ENCODE measurements at places on chromosomes 2 and 18.

DNA sequence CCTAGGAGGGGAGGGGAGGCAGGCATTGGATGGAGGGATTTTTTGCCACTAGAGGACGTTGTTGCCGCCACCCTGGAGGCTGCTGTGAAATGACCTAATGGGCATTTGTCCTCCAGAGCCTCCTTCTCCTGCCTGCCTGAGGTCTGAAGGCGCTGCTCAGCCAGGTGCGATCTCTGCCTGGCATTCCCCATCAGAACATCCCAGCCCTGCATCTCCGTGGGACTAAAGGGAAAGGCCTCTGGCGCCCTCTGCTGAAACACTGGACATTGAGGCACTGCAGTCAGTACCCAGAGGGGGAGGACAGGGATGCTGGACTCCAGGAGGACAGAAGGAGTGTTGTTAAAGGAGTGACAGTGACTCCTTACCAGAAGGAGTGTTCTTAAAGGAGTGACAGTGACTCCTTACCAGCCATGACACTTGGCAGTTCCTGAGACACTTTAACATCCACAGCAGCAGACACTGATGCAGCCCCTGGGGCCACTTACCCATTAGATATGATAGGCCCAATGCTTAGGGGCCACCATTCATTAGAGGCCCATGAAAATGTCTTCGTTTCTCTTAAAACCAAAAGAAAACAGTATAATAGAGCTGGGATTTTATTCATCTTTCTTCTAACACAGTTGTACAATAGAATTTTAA, 17.0 kb downstream of the THNSL2 start:
- no peak for DNase-seq

DNA sequence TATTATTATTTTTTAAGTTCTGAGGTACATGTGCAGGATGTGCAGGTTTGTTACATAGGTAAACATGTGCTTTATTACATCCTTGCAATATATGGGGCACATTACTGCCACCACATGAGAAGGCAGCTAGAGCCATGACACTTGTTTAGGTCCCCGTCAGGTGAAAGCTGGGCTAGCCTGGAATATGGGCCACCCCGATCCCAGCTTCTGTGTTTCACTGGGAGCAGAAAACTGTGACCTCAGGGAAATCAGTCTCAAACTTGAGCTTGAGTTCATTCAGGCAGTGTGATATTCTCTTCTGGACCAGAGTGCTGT, 176.9 kb downstream of the PIK3C3 start:
- DNase-seq, result no peak

GRCh38 chr2:237833546-237833945, 25.9 kb upstream of the RAMP1 start:
- no peak for DNase-seq

DNA sequence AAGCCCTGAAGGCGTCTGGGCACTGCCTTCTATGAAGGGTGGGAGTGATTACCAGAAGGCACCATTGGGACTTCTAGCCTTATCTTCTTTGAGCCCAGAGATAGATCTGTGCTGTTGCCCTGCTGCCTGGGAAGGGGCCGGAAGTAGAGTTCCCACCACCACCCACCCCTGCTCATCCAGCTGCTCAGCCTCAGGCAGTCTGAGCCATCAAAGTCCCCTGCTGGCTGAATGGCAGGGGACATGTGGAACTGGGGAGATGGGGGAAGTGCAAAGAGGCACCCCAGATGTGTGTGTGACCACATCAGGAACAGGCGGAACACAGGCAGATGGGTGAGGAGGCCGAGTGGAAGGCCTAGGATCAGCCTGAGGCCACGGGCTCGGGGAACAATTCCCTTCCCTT, 3.3 kb upstream of the WNT10A start:
- no peak for DNase-seq

- no peak for DNase-seq
These were observed 10.0 kb upstream of the VPS54 start for GRCh38 chr2:64029116-64029665.

DNA sequence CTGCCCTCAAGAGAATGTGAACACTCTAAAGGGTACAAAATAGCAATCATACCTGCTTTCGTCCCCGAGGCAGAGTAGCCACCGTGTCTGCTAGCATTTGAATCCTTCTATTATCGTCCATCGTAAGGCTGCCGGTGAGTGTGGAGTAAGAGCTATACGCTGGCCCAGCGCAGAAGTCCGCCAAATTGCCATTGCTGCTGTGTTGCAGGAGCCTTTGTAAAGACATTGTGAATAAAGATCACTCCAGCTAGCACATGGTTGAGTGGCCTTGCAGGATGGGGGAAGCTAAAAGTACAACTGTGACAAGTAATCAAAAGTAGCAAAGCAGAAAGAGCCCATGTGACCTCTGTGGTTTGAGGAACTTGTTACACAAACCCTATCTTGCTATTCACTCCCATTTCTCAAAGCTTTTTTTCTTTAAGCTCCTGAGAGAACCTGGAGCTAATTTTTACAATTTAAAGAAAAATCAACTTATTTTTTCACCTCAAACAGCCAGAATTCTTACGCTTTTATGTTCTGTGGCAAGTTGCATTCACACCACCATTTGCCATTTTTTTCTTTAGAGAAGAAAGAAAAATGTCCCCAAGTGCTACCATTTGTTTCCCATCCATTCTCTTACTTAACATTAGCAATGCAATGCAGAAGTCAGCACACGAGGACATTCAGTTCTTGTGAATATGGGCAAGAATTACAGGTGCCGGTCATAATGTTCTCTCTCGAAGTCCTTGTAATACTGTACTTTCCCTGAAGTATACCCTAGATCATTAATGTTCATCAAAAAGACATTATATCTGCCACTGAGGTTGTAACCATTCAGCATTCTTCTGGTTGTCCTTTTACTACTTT, at the start of gene CYTIP:
Gene CYTIP, minus strand, starts transcription at position 295 of the 846 bp plus-strand sequence. Its CDS starts 69 bp downstream, at position 226.
- peak; percentile 14 for DNase-seq

GRCh38 chr2:241001413-241002274, 3.2 kb downstream of the SNED1 start:
- DNase-seq, result no peak

All from esophagus squamous epithelium (tissue), 5 donors.